GM04503 (cell line): ENCODE measurements at places on chromosomes 2 and 18.
A peak's percentile ranks its signal among the peaks of the same experiment; 100 is the strongest.

- DNase-seq: no peak
Measured at GRCh38 chr2:59532808-59533207, 1020.6 kb downstream of the BCL11A start.

DNA sequence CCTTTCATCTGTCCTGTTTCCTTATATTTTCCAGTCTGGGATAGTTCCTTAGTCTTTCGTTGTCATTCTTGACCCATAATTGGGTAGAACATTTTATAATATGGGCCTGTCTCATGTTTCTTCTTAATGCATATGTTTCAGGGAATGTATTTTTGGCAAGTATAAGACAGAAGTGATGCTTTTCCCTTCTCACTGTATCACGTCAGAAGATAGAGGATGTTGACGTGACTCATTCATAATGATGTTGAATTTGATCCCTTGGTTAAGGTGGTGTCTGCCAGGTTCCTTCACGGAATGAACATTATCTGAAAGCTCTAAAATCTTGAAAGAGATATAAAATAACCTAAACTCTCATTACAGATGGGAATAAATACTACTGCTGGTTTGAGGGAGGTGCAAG is 18.8 kb downstream of the CDH7 start:
- no peak for DNase-seq

DNA sequence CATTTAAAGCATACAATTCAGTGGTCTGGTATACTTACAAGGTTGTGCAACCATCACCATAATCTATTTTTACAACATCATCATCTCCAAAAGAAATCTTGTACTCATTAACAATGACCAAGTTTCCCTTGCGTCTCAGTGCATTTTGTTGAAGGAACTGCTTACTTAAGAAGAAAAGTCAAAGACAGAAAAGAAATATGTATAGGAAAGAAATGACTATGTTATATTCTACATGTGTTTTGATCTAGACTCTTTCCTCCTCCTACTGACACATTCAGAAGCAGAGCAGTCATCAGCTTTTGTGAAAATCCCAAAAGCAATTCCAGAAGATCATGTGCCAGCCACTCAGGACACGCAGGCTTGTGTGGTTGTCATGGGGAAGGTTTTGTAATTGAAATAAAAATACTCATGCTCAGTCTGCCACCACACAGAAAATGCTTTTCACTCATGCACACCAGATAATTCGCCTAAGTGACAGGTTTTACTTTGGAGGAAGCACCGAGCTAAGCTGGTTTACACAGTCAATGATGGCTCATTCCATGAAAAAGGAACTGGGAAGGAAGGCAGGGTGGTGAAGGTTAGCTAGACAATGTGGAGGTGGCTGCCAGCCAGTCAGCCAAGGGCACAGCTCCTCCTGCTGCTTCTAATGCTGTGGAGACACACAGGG is 158.5 kb upstream of the REV1 start:
- peak; percentile 70 for DNase-seq

- peak; percentile 83 for DNase-seq
Measured at GRCh38 chr2:69767034-69767433, 25.1 kb downstream of the ANXA4 start.

GRCh38 chr2:108917526-108917925 is 71.5 kb downstream of the EDAR start:
- no peak for DNase-seq

DNA sequence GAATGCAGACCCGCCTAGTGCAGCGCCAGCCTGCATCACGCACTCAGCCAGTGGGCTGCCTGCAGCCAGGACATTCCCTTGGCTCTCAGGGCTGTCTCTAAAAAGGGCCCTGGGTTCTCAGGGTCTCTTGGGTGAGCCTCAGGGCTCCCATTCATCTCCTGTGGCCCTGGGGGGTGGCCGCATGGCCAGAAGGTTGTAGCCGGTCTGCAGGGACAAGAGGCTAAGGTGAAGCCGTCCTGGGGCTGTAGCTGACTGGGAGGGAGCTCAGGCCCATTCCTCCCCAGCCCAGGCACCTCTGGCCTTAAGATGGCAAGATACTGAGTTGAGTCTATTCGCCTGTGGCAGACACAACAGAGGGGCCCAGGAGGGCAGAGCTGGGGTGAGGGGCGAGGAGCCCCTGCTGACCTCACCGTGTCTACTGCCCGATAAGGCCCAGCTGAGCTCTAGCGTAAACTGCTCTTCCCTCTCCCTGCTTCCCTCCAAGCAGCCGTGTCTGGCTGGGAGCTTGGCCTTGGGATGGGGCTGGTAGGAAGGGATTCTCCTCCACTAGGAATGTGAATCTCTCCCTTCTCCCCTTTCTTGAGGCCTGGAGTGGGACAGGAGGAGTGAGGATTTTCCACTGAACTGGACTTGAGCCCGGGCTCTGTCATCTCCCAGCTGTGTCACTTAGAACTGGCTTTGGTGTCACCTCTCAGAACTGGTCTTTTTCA is 37.9 kb downstream of the INHBB start:
- DNase-seq: no peak

DNA sequence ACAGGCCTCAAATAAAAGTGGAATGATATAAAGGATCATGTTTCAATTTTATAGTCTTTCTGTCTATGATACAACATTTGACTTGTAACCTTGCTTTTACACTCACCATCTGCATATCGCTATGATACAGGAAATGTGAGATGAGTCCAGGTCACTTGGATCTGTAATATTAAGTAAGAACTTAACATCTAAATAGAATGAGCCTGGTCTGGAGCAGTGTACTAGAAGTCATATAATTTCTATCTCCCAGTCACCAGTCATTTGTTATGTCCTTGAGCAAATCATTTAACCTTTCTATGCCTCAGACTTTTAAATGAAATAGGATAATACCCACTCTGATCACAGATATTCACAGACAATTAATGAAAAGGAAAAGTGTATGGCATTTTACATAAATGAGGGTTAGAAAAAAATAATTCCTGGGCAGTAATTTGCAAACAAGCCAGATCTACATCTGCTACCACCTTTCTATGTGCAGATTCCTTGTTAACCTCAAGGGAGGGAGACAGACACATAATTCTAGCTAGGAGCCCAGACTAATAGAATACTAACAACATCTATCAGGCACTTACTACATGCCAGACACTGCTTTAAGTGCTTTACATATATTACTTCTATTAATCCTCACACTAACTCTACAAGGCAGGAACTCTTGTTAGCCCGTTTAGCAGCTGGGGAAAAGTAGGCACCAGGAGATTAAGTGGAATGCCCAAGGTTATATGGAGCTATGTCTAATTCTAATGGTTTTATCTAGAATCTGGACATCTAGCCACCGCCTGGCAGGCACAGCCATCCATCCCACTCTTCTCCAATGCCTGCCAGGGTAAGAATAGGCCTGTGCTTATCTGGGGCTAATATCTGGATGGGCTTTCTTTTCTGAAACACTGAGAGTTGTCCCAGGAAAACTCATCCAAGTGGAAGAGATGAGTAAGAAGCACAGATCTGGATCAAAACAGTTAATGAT is 313.6 kb upstream of the CDH20 start:
- DNase-seq: no peak

- DNase-seq: no peak
Measured at GRCh38 chr18:47997338-47997780, 66.9 kb upstream of the SMAD2 start.

- DNase-seq: no peak
Measured at GRCh38 chr2:200081811-200082210, 126.4 kb downstream of the MAIP1 start.

- DNase-seq: no peak
Measured at GRCh38 chr2:175630280-175631244, 371.5 kb downstream of the LNPK start.

GRCh38 chr2:52918551-52918950 is 849.1 kb upstream of the CHAC2 start:
- DNase-seq: no peak

DNA sequence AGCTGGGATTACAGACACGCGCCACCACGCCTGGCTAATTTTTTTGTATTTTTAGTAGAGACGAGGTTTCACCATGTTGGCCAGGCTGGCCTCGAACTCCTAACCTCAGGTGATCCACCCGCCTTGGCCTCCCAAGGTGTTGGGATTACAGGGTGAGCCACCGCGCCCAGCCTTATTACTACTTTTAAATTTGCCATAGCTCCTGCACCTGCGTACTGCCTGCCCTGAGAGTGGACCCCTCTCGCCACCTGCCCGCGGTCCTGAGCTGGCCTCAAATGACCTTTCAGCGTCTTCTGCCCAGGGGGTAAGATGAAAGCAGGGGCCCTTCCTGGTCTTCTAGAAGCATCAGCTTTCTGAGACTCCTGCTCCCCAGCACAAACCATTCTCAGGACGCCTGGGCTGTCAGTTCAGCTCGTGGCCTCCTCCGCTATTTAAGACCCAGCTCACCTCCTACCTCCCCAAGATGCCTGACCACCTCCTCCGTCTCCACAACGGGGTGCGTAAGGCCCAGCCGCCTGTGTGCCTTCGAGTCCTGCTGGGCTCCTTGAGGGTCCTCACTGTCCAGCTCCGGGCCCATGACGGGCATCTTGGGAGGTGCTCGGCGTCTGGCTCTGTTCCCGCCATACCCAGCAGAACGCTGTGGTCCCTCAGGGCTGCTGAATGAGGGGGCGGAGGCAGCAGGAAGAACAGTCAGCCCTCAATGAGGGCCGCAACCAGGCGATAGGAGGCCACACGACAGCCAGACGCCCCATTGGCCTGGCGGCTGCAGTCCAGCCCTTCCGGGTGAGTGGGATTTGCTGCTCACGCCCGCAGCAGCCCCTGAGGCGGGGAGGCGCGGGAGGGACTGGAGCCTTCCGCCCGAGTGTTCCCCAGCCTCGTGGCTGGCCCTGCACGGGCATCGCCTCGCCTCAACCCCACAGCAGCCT is 266.6 kb downstream of the TFCP2L1 start:
- DNase-seq: no peak

- no peak for DNase-seq
Measured at GRCh38 chr2:38097258-38097987, 21.5 kb upstream of the CYP1B1 start.

DNA sequence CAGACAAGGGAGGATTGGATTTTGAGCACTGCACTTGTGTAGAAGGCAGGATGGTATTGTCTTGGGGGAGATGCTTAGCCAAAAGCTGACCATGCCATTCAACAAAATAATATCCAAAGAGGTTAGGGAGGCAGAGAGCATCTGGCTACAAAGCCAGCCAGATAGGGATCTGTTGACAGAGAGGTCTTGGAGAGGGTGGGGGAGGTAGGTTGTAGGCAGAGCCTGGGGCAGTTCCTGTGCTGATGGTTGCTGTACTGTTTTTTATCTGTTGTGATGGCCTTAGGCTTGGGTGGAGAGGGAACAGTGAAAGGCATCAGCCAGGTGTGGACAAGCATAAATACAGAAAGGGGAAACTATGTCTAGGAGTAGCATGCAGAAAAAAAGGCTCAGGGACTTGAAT is 100.9 kb downstream of the AQP4 start:
- DNase-seq: no peak

- no peak for DNase-seq
Measured at GRCh38 chr2:171180229-171180930, 19.7 kb upstream of the TLK1 start.

DNA sequence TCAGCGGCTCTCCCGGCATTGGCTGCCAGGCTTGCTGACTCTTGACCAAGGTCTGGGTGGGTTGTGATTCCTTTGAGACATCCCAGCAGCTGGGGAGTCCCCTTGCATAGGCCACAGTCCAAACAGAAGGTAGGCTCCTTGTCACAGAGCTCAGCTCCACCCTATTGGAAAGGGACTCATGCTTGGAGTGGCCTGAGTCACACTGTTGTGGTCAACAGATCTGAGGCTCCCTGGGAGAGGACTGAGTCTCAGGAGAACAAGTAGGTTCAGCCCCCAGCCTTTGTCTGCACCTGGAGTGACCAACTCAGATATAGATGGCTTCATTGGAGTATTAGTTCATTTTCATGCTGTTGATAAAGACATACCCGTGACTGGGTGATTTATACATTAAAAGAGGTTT is 32.1 kb upstream of the SH3BP4 start:
- no peak for DNase-seq

GRCh38 chr2:203030545-203030944 is 15.9 kb downstream of the NBEAL1 start:
- no peak for DNase-seq

- DNase-seq: no peak
Measured at GRCh38 chr2:16828828-16829160, 163.2 kb upstream of the CYRIA start.

DNA sequence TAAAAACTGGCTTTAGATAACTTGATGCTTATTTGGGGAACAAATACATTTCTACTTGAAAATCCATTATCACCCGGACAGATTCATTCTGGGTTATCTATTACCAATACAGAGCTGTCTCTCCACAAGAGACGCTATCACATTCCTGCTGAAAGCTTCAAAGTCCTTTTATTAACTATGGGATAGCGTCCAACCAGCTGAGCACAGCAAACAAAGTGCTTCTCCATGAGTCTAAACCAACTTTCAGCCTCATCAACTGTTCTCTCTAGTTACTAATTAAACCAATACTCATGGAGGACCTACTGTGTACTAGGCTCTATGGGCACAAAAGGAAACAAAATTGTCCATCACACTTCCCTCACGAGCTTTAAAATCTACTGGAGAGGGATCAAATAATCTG is 132.8 kb downstream of the L3MBTL4 start:
- no peak for DNase-seq

DNA sequence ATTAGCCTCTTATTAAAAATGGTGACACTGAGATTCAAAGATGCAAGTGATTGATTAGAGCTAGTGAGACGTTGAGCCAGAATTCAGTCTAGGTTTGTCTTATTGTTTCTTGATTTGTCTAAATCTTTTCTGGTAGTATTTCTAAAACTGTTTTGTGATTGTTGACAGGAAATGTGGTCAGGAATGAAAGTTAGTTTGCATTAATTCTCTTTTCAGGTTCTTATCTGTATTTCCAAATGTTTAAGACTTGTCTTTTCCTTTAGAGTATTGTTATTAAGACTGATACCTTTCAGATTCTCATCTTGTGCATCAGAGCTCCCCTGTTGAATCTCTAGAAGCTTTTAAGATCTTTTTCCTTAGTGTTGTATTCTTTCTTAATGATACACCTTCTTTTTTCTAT is 89.3 kb downstream of the MBD5 start:
- no peak for DNase-seq

GRCh38 chr2:112765251-112765650 is 842 bp upstream of the CKAP2L start:
- no peak for DNase-seq

DNA sequence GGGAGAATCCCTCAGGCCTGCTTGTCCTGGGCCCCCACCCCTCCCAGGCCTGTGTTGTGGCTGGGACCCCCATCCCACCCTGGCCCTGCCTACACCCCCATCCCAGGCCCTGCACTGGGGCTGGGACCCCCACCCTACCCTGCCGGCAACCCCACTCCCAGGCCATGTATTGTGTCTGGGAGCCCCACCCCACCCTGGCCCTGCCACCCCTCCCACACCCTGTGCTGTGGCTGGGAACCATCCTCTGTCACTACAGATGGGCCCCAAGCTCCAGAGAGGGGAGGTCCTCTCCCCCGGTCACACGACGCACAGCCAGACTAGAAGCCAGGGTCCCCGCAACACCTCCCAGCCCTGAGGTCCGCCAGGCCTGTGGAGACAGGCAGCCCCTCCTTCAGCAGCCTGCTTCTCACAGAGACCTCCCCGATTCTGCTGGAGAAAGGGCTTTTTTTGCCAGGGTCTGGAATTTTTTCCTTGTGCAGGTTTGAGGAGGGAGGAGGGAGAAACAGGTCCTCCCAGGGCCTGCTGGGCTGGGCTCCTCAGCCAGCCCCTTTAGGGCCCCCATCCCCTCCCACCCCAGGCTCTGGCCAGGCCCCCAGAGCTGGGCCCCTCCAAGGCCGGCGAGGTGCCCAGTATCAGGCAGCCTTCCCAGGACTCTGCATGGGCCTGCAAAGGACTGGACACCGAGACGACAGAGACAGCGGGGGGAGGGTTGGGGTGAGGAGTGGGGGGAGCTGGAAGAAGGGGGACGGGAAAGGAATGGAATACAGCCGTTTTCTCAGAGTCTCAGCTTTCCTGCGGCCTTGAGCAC is 28.0 kb downstream of the KIF1A start:
- DNase-seq: no peak
